ENCODE measurements at places on chromosomes 12 and 14. TPM values are rescaled to one million over a fixed set of nuclear protein-coding genes. Genes with fewer than 3 reads are reported as not detected.

The RNU4-1 gene
- total RNA-seq = not detected

The CLEC1B gene
- 1.2 TPM for total RNA-seq

DNA sequence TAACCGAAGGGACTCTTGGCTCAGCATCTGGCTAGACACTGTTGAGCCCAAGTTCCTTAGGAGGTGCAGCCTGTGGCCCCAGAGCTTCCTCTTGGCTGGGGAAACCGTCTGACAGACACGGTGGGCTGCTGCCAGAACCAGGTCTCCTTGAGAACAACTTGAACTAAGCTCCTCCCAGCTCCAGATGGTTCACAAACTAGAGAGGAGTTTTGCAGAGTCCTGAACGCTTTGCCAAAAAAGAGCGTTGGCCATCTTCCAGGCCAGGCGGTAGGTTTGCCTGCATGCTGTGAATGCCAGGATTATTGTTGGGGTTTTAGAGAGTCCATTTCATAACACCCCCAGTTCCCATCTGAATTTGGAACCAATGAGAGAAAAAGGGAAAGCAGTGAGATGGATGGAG is 399.8 kb downstream of the RGS6 start:
- DNase-seq = no peak

DNA sequence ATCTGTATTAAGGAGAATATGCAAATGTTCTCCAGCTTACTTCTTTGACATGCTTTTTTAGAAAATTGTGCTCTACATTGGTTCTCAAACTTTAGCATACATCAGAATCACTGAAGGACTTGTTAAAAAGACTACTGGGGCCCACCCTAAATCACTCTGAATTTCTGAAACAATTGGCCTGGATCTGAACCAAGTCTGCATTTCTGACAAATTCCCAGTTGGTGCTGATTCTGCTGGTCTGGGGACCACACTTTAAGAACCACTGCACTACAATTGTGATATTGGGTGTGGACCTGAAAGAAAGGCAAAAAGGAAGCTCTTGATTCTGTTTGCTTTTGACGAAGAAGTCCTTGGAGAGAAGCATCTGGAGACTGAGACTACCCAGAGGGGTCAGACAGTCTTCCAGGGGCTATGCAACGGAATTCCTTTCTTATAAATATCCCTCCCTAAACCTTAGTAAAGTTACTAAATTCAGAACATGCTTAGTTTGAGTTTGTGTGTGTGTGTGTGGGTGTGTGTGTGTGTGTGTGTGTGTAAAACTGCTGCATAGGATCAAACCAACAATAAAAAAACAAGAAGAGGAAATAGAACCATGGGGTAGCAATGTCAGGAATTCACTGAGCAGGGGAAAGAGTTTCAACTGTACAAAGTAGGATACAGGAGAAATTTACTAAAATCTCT is 36.8 kb downstream of the EAPP start:
- peak; percentile 61 for DNase-seq

DNA sequence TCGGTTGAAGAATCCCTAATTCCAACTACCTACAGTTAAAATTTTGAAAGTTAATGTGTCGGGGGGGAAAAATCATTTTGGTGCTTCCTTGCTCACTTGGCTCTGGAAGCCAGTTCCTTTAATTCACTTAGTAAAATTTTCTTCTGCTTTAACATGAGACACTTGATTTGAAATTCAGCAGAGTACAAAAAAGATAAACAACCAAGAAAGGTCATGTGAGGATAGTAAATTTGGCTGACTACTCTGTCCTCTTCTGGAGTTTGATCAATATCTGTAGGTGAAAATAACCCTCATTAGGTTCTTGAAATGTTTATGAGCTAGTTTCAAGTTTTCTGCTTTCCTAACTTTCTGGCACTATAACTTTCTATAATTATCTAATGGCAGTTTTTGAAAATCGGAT is 43.4 kb downstream of the KCNJ8 start:
- DNase-seq = no peak

GRCh38 chr12:40829738-40830144 is 137.5 kb downstream of the CNTN1 start:
- no peak for DNase-seq

DNA sequence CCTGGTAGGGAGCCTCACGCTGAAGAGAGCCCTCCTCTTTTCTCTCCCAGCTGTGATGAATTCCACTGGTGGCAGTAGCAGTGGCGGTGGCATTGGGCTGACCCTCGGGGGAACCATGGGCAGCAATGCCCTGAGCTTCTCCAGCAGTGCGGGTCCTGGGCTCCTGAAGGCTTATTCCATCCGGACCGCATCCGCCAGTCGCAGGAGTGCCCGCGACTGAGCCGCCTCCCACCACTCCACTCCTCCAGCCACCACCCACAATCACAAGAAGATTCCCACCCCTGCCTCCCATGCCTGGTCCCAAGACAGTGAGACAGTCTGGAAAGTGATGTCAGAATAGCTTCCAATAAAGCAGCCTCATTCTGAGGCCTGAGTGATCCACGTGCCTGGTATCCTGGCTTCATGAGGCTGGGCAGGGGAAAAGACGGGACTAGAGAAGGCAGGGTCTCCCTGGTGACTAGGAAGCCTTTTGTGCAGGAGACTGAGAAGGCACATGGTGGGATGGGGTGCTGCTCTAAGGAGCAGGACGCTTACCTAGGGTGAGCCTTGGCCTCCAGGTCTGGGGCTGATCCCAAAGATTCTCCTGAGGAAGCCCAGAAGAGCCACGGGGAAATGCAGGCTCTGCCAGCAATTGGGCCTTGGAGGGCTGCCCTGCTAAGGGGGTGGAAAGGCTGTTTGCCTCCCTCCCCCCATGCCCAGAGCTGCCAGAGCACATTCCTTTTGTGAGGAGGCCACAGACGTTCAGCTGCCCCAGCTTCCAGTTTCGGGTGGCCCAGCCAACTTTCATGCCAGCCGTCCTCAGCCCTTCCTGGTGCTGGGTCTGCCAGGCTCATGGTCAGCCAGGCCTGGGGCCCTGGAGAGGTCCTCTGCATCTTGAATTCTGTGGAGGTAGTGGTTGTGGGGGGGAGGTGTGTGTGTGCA is 15.8 kb downstream of the KRT7 start:
- DNase-seq = no peak

- peak; percentile 64 for DNase-seq
Observed at GRCh38 chr12:107400686-107401447, 284.7 kb upstream of the PWP1 start.

The ESPL1 gene
- 7.8 TPM for total RNA-seq

The PRH2 gene
- not detected for total RNA-seq

DNA sequence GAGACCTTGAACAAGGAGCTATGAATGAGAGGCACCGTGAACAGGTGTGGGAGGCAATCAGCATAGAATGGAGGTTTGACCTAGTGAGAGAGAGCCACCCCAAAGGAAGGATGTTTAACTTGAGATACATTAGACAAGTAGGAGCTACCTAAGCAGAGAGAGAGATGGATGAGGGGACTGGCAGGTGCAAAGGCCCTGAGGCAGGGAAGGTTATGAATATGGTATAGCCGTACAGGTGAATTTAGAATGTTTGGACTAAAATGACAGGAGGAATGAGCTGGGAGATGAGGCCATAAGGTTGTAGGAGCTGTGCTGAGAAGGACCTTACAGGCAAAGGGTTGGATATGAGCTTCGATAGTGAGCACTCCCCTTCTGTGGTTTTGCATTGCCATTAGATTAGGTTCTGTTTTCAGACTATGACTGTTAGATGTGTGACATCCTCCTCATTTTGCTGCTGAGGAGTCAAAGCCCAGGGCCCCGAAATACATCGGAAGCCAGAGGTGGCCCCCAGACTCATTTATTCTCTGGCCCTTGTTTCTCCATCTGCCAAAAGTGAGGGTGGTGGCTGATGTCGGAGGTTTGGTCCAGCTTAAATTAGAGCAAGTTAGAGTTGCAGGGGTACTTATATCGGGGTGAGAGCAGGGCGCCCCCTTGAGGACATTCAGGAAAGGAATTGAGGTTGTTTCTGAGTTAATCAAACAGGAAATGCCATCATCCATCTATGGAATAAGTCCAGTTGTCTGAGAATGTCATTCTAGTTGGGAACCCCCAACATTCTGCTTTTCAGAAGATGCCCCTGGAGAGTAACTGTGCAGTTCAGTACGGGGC is 29.4 kb downstream of the SLC24A4 start:
- peak; percentile 30 for DNase-seq

DNA sequence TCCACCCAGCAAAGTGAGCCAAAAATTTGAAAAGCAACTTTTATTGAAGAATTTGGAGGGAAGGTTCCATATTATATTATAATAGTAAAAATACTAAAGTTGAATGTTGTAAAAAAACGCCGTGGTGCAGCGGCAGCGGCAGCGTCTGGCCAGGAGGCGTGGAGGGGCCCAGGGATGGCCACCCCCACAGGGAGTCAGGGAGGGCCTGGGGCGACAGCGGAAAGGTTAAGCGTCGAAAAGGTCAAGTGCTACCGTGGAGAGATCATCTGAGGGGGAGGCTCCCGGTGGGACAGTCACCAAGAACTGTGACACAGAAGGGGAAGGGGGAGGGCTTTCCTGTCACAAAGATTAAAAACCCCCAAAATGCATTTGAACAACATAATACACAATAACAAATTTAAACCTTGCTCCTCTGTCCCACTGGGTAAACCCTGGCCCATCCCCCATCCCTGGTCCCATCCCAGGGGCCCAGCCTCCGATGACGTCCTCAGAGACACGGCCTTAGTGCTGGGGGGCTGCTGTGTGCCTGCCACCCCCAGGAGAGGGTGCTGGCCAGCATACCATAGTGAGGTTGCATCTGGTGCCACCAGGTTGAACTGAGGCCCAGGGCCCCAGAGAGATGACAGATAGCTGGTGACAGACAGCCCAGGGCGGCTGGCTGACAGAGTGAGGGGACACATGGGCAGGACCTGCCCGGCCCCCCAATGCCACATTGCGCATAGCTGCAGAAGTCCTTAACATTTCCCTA is 16.6 kb downstream of the SIVA1 start:
- peak; percentile 8 for DNase-seq

GRCh38 chr12:50745861-50746260 is 18.0 kb upstream of the ATF1 start:
- DNase-seq = no peak

DNA sequence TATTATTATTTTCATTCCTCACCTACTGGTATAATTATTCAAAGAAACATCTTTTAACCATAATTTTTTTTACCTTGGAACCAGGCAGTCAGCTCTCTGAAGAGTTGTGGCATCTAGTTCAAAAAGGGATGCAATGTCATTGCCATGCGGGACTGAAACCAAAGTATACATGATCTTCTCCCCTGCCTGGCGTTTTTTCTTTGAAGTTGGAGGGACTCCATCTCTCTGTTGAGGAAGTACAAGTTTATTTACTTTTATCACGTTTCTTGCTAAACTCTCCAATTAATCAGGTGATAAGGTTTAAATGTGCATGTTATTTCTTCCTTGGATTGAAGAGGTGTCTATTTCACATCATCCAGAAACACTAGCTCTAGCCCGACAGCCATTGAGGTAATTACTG is 146.6 kb downstream of the ITPR2 start:
- no peak for DNase-seq

The MMP19 gene
- not detected for total RNA-seq

DNA sequence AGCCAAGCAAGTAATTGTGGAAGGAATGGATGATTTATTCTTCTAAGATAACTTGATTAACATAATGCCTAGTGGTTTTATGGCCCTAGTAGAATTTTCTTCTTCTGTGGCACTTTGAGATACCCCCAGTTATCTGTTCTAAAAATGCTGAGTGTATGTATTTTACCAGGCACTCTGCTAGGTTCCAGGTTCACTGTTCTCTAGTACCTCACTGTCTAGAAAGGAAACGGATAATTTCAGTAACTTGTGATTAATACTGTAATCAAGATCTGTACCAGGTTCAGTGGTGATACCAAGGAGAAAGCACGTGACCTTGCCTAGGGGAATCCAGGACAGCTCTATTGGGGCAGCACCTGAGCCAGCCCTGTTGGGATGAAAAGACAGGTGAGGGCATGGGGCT is 8.0 kb downstream of the ANO6 start:
- no peak for DNase-seq

DNA sequence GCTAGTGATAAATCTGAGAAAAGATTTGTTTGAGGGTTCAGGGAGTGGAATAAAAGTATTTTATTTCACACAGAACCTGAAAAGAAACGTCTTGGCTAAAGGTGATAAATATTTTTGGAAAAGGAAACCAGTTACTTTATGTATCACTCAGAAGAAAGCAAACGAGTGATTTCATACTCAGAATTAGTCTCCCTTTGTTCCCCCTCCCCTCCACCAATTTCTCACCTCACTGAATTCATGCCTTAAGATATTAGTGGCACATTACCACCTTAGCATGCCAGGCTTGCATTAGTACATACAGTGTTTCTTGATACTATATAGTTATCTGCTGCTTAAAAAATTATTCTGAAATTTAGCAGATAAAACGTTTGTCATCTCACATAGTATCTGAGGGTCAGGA is 28.2 kb downstream of the G2E3 start:
- DNase-seq = no peak

The DIO3 gene
- total RNA-seq = 0.18 TPM

DNA sequence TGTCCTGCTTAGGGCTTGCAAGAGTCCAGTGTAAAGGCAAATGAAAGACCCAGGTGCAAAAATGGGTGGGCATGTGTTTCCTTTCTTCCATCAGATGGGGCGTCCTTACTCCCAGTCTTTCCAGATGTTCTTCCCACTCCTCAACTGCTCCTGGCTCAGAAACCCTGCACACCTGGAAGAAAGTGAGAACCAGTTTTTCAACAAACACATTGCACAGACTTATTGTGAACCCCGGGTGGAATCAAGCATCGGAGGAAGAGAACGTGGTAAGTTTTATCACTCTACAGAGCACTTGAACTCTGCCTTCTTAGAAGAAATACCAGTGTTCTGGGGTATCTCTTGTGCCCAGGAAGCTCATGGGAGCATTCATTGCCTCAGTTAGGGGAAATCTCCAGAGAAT is 93.3 kb downstream of the TMX1 start:
- no peak for DNase-seq

The C12orf56 gene
- not detected for total RNA-seq

GRCh38 chr14:72948481-72949138 is 22.3 kb downstream of the DCAF4 start:
- DNase-seq = peak; percentile 75

DNA sequence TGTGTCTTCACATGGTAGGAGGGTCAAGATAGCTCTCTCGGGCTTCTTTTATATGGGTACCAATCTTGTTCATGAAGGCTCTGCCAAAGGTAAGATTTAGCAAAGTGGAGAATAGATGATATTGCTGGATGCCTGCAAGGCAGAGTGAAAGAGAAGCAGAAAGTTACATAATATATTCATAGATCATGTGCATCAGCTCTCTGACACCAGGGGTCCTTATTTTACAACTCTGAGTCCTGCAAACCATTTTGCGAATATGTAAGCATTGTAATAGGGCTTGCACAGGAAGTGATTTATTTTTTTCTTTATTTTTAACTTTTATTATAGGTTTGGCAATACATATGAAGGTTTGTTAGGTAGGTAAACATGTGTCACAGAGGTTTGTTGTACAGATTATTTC is 31.8 kb downstream of the CRADD start:
- no peak for DNase-seq

GRCh38 chr12:58419196-58419760 is 477.9 kb downstream of the ATP23 start:
- no peak for DNase-seq

The B4GALNT1 gene
- total RNA-seq = 0.32 TPM

The KRT80 gene
- not detected for total RNA-seq
